NCI-H446 treated with DMSO at 0.1 percent for 48 hours (cell line): ENCODE measurements at places on chromosomes 3 and 15.

- DNase-seq, result peak; percentile 20
These were observed 241.5 kb downstream of the CLSTN2 start for GRCh38 chr3:140176526-140176925.

GRCh38 chr15:83578691-83579090 lies 75.2 kb upstream of the ADAMTSL3 start:
- DNase-seq, result no peak

GRCh38 chr3:118573912-118574311 lies 460.7 kb downstream of the IGSF11 start:
- no peak for DNase-seq

- no peak for DNase-seq
These were observed 92.6 kb upstream of the ALDH1A3 start for GRCh38 chr15:100786901-100787566.

- no peak for DNase-seq
These were observed 48.5 kb downstream of the FNDC3B start for GRCh38 chr3:172087602-172088580.

DNA sequence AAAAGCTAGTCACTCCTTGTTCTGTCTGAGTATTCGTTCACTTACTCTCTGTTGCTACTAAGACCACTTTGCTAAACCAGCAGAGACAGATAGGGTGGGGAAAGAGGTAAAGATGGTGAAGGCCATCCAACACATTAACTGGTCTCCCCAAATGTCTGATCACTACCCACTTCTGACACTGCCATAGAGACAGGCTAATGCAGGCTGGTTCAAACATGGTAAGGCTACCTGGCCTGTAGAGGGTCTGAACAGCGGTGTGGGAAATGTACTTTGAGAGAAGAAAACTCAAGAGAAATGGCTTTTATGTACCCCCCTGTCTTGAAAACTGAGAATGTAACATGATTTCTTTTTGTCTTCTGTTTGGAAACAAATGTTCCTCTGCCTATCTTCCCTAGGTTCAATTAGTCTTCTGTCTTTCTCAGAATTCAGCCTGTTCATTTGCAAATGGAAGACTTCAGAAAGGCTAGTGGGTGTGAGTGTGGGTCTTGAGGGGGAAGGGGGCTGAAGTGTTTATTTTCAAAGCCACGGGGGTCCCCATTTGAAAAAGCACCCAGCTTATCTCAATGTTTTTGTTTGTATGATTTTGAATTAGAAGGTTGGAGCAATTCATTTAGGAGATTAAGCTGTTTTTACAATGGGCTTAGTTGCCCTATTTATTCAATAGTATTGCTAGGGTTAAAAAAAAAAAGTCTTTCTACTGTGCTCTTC lies 15.8 kb downstream of the ALDH1A2 start:
- DNase-seq, result no peak
